ENCODE measurements at places on chromosomes 6 and 20.

GRCh38 chr20:58918621-58919020 lies 62.4 kb upstream of the NELFCD start:
- no peak for DNase-seq

- DNase-seq, result no peak
These were observed 129.7 kb downstream of the PLG start for GRCh38 chr6:160831739-160832138.

DNA sequence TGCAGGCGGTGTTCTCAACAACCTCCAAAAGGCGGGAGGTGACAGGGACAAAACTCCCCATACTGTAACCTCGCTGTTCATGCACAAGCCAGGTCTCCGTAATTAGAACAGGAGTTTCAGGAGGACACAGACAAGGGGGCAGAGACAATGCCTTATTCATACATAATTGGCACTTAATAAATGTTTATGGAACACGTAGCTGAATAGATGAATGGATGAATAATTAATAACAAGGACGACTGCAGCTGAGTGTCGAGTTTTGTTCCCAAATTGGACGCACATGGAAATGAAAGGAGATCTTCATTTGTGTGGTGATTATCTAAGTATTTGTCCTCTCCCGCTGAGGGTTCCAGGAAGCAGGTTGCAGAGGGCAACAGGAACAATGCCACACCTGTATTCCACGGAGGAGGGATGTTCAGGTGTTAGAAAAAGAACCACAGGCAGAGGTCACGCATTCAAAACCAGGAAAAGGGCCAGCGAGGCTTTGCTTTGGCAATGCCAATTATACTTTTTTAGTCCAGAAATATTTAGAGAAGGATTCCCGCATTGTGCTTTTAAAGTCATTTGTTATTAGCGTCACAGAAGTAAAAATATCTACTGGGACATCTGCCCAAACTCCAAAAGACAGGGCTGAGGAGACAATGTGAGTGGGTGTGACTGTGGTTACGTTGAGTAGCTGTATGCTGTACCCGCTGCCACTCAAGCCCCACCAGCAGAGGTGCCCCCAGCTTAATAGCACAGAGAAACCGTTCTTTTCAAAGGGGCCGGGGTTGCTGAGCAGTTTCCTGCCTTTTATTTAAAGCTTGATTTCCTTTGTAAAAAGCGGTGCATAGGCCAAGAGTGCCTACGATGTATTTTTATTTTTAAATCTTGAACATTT lies 123.3 kb downstream of the PXDC1 start:
- no peak for DNase-seq

- DNase-seq, result no peak
These were observed 16.6 kb downstream of the HRH3 start for GRCh38 chr20:62203378-62204030.

GRCh38 chr6:111258615-111259088 lies 171.3 kb downstream of the SLC16A10 start:
- no peak for DNase-seq

DNA sequence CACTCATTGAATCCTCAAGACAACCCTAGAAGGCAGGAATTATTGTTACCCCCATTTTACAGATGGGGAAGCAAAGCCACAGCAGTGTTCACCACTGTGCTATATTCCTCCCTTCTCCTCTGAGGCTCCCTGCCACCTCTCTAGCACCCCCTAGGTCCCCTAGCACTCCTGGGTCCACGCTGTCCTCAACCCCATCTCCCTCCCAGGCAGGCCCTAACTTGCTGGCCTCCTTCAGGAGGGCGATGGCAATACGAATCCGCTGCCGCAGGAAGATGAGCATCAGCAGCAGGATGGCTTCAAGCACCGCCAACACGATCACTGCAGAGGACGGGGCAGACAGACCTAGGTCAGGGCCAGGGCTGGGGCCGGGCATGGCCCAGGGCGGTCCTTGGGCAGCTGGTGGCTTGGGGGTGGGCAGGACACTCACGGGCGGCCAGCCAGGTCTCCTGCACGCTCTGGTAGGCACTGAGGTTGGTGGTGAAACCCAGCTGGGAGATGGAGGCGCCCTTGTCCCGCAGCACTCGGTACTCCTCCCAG lies 7.8 kb upstream of the NEU1 start:
- DNase-seq, result no peak

DNA sequence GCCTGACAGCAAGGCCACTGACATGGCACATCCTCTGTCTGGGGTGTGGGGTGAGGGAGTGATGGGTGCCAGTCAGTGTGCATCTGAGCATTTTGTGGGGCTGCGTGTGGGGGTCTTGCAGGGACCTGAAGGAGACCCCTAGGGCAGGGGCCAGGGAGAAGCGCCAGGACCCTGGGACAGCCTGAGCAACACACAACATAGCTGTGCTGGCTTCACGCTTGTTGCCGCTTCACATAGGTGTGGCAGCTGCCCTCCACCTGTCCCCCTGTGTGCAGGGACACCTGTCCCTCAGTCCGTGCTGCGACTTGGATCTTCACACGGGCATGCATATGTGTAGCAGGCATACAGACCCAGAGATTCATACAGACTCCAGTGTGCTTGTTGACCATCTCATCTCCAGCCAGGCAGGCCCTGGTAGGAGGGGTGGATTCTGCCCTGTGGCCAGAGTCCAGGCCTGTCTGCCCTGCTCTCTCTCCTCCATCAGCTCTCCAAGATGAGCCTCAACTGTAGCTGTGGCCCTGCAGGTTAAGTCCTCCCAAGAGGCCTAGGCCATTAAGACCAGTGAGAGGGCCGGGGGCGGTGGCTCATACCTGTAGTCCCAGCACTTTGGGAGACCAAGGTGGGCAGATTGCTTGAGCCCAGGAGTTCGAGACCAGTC lies 3.2 kb upstream of the NPBWR2 start:
- no peak for DNase-seq

DNA sequence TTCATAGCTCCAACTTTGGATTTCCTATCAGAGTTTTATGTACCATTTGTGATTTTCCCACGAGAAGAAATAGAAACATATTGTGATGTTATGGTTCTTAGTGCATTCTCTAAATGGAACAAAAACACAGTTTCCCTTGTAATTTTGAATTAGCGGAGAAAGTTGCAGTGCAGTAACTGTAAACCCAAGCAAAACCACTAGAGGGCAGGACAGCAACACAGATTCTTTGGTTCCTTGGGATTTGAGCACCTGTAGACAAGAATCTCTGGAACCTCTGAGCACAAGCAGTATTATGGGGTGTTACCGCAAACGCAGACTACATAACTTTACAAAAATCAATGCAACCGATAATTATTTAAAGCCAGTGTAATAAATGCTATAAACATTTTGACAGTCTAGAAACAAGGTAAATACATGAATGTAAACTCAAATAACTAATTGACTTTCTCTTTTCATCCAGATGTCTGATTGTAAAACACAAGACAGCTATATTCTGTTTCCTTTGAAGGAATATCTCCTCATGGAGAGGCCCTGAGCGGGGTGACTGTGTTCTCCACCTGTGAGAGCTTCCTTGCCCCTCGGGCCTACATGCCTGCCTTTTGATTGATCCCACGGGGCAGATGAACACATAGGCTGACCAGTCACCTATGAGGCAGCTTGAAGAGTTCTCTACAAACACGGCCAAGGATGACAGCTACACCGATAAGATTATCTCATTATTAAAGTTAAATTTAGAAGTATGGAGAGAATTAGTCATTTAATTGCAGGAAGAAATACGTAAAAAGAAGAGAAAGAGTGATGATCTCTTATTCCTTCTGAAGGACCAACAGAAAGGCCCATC lies 67.5 kb upstream of the COL21A1 start:
- no peak for DNase-seq

DNA sequence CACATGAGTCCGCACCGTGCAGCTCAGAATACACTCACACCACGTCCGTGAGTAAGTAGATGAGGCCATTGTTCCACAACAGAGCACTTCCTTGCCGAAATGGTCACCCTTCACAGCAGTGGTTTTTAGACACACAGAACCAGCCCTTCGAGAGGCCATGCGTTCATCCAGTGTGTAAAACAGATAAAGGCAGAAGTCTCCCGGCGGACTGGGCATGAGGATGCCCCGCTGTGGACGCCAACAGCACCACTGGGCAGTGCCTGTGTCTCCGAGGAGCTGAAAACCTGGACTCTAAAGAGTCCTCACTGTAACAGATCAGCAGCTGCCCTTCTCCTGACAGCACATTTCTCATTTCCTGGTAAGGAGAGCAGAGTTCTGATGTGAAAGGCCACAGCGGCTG lies 75.2 kb downstream of the WDR27 start:
- DNase-seq, result no peak

DNA sequence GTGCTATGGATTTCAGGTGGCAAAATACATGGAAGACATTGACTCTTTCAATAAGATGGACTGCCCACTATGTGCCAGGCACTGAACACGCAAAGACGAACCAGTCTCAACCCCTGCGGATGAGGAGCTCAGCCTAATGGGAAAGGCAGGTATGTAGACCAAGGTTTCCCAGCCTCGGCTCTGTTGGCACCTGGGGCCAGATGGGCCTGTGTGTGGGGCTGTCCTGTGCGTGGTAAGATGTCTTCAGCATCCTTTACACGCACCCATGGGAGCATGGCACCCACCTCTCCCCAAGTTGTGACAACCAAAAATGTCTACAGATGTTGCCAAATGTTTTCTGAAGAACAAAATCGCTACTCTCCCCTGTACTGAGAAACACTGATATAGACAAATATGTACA lies 82.6 kb upstream of the FOXQ1 start:
- no peak for DNase-seq

DNA sequence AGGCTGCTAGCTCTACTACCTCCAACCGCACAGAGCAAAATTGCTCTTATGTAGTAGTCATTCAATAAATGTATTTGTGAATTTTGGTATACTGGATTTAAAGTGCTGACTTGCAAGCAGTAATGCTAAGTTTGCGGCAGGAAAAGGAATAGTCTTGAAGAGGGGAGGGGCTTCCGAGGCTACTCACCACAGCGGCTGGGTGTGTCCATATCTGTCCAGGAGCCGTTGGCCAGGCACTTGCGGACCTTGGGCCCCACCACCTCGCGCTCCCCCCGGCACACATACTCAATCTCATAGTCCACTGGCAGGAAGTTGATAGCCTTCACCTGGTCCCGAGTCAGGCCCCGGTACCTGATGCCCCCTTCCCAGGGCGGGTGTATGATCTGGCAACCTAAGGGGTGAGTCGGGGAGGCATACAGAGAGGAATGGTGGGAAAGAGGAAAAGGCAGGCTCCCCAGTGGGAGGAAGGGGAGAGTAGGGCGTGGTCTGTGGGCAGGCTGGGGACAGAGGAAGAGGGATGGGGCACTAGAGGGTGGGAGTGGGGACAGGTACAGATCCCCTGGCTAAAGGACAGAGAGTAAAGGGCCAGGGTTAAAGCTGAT lies 1.7 kb downstream of the GABBR1 start:
- DNase-seq, result no peak

All from CD8-positive, alpha-beta memory T cell (primary cell).